ENCODE measurements at places on chromosomes 7 and 10.
A peak's percentile ranks its signal among the peaks of the same experiment; 100 is the strongest.

DNA sequence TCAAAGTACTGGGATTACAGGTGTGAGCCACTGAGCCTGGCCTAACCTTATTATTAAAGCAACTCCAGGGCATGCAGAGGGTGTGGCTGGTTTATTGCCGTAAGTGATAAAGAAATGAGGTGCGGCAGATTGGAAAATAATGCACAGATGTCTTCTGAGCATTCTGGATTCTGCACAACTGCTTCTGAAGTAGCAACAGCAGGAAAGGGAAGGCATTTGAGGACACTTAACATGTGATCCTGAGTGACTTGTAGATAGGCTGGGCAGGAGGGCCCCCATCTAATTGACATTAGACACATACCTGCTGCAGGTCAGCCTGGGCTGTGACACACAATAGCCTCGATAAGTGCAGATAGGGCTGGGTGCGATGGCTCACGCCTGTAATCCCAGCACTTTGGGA lies 5.6 kb downstream of the RHBDD2 start:
- no peak for DNase-seq

DNA sequence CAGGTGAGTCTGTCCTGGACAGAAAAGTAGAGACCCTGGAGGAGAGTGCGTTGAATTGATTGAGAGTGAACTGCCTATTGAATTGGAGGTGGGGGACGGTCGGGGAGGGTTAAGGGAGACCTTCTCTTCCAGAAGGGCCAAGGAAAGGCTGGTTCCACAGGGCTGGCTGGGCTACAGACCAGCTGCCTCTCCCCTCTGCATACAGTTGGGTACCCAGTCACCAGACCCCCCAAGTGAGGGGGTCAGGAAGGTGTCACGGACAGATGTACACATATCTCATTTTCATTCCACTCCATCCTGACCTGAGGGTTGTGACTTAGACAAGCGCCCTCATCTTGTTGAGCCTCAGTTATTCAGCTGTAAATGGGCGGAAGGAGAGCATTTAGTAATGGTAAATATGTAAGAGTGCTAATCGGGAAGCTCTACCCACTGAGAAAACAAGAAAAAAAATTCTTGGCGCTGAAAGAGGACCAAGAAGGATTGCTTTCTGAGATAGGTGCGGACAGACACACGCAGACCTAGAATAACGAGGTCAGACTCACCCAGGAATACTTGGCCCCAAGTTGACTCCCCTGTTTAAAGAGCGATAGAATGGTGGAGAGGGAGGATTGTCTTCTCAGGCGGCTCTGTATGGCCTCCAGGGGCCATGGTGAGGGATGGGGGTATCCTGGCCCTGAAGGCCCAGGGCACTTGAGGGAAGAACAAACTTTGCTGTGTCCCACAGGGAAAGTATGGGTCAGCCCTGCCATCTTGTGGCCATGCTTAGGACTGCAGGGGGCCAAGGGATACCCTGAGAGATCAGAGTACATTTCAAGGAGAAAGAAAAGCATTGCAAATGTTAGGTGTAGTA lies 7.2 kb upstream of the MBL2 start:
- DNase-seq = peak; percentile 55

DNA sequence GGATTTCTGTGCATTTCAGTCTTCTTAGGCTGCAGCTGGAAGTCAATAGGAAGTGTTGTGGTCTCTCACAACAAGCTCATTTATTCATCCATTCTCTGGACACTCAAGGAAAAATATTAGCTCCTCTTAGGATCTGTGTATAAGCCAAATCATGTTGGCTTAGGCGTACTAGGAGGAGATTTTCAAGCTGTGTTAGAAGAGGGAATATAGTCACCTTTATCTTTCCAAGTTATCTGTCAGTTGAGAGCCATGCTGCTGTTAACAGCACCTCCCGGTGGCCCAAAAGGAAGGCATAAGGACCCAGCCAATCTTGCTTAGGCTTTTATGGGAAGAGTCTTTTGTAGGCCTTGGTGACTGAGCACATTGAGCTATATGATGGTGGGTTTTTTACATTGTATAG lies 220.0 kb downstream of the LRMDA start:
- no peak for DNase-seq

DNA sequence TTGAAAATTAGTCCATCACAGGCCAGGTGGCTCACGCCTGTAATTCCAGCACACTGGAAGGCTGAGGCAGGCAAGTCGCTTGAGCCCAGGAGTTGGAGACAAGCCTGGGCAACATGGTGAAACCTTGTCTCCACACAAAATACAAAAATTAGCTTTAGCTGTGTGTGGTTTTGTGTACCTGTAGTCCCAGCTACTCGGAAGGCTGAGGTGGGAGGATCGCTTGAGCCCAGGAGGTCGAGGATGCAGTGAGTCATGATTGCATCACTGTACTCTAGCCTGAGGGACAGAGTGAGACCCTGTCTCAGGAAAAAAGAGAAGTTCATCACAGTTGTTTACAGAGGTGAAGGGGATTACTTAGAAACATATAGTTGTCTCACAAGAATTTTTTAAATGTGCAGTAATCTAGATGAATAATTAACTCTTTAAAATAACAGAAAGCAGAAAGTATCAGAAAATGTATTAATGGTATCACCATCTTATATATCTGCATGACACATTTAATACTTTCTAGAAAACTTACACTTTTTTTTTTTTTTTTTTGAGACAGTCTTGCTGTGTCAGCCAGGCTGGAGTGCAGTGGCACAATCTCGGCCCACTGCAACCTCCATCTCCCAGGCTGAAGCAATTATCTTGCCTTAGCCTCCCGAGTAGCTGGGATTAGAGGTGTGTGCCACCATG lies 8.9 kb downstream of the LCOR start:
- no peak for DNase-seq

- peak; percentile 49 for DNase-seq
These were observed 59.9 kb downstream of the INSIG1 start for GRCh38 chr7:155357573-155358041.

- peak; percentile 56 for DNase-seq
These were observed 164.1 kb upstream of the CDCA7L start for GRCh38 chr7:22109761-22110160.

DNA sequence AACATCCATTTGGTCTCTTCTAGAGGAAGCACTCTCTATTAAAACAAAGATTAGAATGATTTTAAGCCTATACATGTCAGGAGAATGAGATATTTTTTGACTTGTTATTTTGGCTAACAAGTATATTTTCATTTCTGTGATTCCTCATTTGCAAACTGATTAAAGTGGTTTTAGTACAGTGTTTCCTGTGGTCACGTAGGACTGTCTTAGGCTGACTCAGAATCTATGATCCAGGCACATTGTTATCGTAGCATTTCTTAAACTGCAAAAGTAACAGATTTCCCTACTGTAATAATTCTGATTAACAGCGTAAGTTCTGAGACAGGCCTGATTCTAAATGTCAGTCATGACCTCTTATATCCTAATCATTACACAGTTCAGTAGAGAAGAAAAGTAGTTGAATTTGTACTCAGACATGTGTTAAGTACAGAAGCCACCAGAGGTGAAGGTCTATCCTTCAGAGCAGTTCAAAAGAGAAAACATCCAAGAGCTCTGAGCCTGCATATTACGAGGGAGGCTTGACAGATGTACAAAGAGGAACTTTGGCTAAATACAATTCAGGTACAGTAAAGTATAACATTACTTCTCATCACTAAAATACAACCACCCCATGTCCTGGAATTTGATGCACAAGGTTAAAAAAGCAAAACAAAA lies 124.1 kb upstream of the TEX47 start:
- no peak for DNase-seq

DNA sequence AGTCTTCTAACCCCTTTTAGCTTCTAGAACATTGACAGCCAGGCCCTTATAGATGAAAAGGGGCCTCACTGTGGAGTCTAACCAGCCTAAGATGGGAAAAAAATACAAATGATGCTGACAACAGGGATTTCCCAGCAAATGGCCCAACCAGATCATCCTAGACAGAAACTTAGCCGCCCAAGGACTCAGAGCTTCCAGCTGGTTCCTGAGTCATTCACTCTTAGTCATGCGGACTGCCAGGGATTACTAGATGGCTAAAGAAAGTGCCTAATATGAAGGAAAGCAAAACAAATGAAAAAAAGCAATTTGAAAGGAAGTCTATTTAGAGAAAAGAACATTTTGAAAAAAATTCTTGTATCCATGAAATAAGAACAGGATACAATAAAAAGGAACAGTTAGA lies 23.7 kb downstream of the TSPAN14 start:
- no peak for DNase-seq

GRCh38 chr10:43151371-43151770 lies 13.1 kb downstream of the CSGALNACT2 start:
- DNase-seq = no peak

DNA sequence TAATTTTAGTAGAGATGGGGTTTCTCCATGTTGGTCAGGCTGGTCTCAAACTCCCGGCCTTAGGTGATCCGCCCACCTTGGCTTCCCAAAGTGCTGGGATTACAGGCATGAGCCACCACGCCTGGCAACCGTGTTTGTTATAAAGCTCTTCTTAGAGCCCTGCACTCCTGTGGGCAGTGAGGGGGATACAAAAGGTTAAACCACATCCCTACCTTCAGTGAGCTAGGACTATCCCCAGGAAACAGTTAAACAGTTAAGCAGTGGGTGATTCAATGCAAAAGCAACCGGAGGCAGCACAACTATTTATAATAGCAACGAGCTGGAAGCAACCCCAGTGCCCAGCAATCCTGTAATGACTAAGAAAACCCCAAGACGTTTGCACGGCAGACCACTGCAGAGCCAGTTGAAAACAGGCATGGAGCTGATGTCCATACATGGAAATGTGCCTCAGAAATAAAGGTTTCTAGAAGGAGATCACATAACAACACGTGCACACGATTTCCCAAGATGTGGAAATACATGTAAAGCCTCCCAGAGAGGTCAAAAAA lies 107.2 kb upstream of the LYZL2 start:
- no peak for DNase-seq

DNA sequence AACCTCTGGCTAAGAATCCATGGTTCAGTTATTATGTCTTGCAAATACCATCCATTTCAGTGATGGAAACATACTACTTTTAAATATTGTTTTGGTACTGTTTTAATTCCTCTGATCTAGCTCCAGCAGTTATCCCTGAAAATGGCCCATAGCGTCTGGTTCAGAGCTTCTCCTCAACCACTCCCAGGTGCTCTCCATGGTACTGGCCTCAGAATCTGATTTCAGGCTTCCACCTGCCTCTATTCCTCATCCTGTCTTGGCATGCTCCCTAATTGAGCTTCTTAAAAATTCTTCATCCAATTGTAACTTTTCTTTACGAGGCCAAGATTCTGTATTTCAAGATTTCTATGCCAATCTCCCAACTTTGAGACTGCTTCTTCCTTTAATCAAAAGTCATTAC lies 236.3 kb downstream of the HTR7 start:
- no peak for DNase-seq

DNA sequence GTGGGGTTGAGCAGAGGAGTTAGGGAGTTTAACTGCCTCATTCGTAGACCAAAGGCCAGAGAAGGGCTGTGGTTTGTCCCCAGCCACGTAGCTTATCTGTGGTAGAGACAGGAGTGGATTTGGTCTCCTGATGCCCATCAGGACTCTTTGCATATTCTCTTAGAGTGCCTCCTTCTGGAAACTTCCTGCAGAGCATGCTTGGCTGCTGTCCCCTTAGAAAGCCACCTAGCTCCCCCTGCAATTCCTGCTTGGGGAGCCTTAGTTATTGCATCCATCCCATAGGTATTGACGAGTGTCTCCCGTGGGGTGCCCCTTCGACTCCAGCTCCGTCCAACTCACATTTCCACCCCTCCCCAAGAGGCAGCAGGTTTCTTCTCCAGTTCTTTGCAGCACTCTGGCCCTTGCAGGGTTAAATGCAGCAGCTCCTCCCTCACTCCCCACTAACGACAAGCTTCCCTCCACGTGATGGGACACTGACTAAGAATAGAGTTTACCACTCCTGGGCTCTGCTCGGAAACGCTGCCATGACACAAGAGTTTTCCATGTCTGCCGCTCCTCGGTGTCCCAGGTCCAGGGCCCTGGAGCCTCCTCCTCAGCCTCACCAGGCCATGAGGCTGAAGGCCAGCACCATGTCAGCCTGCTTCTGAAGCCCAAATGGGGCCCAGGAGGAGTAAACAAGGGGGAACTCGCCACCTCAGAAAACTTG lies 147.8 kb upstream of the UNC5B start:
- no peak for DNase-seq

- DNase-seq = no peak
These were observed 29.6 kb downstream of the ANKIB1 start for GRCh38 chr7:92275327-92275726.

- DNase-seq = no peak
These were observed 7.3 kb downstream of the PITX3 start for GRCh38 chr10:102233997-102234396.

DNA sequence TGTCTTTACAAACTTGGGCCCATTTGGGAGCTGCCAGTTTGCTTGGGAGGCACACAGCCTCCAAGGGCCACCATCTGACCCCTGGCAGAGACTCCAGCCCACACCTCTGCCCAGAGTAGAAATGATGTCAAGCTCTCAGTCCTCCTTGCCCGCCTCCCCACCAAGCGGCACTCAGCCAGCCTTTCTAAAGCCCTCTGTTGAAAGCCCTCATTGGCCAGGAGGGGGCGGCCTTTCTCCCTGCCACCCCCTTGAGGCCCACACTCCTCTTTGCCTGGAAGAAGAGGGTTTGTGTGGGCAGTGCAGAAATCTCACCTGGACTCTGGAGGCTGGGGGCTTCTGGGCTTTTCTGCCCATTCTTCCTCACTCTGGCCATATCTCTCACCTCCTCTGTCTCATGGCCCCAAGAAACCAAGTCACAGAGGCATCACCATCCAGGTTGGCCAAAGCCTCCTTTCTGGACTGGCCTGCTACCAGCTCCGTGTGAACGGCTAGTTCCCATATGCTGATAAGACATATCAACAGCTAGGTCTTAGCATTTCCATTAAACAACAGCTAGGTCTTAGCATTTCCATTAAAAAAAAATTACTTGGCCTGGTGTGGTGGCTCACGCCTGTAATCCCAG lies 36.1 kb downstream of the UBTD1 start:
- DNase-seq = no peak

GRCh38 chr10:128712661-128713400 lies 586.6 kb upstream of the MKI67 start:
- DNase-seq = no peak

GRCh38 chr7:111082351-111082750 lies 8.6 kb upstream of the LRRN3 start:
- DNase-seq = no peak

DNA sequence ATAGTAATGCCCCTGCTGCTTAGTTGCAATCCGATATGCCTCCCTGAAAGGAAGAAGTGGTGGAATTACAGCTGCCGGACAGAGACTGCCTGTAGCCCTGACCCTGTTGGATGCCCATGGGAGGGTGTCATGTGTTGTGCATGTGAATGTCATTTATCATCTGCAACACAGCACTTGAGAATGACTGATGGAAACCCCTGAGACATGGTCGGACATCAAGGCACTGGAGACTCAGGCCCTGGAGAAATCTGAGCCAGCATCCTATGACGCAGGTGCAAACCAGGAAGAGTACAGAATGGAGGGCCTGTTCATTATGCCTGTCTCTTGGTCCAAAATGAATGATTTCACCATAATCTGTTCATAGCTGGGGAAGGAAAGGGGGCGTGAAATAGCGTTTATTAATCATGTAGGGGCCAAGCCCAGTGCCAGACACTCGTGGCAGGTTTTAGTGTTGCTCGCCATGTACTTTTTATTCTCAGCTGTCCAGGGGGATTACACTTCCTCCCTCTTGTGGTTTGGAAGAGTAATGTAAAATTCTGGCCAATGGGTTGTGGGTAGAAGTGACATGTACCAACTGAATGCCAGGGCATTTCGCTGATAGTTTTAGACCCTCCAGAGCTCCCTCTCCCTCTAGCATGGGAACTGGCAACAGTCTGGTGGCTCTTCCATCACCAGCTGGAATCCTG lies 23.0 kb upstream of the LEP start:
- DNase-seq = no peak

Data from lower lobe of right lung (tissue), 2 donors.